HCT116 (cell line): ENCODE measurements at places on chromosomes 5 and 9.

GRCh38 chr5:104951829-104952228 lies 1389.2 kb upstream of the NUDT12 start:
- no peak for DNase-seq

DNA sequence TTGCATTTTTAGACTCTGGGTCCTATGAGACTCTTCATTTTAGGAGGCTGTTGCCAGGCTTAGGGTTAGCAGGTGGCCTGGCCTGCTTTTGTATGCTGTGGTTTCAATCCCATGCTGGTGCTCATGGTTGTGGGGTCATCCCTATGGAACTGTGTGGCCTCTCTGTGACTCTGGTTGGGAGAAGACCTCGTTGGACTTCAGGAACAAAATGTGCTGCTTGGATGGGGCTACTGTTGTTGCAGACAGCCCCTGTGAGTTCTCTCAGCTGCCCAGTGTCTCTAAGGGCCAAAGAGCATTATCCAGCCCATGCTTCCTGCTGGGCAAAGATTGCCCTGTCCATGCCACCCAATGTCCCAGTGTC lies 169.5 kb upstream of the S1PR3 start:
- DNase-seq = no peak

DNA sequence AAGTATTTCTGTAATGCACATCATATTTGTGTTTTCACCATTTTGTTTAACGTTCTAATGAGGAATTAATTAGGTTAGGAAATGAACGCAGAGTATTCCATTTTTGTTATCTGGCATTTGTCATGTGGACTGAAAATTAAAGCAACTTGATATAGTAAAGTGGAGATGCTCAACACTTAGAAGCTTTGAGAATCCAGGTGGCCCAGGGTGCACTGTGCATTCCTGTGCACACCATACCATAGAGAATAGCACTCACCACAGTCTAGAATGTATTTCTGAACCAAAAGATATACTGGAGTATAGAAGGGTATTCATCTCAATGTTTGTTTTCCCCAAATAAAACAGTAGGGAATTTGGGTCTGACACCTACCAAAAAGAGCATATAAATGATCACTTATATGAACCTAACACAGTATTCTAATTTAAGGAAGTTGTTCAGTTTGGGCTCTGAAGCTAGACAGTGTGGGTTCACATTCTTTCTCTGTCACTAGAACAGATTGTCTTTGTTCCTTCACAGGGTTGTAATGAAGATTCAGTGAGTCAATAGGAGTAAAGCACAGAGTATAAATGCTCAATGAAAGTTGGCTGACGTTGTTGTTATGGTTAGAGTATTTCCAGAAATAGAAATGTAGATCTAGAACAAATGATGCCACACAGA lies 125.6 kb upstream of the DMRT1 start:
- no peak for DNase-seq

- no peak for DNase-seq
Observed at GRCh38 chr5:135508496-135509005, 27.2 kb downstream of the NEUROG1 start.

DNA sequence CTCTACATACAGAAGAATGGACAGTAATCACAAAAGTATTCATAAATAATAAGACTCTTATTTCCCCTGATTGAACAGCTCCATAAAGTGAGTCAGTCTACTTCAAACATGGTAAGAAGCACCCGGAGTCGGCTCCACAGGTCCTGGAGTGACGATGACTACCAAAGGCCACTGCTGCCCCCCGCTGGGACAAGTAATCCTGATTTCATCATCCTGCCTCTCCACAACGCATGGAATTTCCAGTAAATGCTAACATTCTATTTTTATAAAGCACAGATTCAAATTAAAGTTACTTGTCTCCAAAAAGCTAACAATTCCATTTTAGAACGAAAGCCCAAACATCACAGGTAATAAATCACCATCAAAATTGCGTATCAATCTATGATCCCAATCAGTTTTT lies 16.2 kb downstream of the ATPSCKMT start:
- peak; percentile 75 for DNase-seq

- DNase-seq = no peak
Observed at GRCh38 chr5:143682929-143683386, 129.0 kb upstream of the HMHB1 start.

- DNase-seq = no peak
Observed at GRCh38 chr5:139094154-139095131, 103.7 kb downstream of the SIL1 start.

DNA sequence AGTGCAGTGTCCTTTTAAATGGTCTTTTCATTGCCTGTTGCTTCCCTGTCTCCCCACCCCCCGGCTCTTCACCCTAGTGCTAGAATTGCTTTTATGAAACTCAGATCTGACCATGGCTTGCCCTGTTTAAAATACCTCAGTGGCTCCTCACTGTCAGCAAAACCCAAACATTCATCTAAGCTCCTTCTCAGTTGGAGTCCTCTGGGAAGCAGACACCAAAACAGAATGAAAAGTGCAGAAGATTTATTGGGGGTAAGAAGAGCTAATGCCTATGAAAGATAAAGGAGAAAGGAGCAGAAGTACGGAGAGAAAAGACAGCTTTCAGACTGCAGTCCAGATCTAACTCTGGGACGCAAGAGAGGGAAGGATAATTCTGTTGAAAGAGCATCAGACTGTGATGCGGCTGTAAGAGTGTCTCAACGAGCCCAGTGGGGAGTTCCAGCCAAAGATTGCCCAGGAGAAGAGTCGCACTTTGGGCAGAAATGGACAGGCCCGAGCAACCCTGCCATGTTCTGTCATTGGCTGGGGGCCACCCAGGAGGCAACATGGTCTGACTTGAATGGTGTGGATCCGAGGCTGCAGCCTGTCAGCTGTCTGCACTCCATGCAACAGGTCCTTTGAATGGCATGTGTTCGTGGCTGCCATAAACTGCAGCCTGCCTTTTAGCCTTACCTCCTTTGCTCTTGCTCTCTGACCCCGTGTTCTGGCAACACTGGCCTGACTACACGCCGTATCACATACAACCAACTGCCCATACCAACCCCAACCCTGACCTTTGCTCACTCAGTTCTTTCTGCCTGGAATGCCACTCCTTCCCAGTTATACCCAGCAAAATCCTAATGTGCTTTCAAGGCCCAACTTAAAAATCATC lies 55.9 kb downstream of the IRF1 start:
- no peak for DNase-seq

- no peak for DNase-seq
Observed at GRCh38 chr5:172168311-172168710, 19.7 kb downstream of the STK10 start.

DNA sequence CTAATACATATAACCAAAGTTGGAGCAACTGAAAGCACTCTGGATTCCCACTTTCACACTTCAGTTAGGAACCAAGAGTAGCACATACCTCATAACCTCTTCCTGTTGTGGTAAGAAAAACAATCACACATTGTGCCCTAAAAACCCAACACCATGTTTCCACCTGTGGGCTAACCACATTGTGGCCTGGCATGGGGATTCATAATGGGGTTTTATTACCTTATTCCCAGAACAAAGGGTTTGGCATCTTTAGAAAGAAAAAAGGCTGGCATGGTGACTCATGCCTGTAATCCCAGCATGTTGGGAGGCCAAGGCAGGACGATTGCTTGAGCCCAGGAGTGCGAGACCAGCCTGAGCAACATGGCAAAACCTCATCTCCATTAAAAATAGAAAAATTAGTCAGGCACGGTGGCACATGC lies 60.6 kb downstream of the HSD17B3 start:
- peak; percentile 82 for DNase-seq

DNA sequence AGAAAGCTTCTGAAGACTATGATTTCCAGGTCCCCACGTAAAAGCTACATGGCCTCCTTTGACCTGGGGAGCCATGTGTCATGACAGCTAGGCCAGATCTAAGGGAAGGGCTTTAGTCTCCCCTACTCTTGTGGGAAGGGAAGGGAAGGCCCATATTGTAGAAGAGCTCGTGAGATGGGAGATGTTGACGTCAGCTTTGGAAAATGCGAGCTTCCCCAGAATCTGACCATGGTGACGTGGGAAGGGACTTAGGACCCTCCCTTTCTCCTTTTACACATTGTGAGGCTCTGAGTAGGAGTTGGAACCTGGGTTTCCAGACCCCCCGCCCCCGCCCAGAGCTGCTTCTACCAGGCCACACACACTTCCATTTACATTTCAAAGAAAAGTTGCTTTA lies 165.5 kb downstream of the SYK start:
- no peak for DNase-seq

DNA sequence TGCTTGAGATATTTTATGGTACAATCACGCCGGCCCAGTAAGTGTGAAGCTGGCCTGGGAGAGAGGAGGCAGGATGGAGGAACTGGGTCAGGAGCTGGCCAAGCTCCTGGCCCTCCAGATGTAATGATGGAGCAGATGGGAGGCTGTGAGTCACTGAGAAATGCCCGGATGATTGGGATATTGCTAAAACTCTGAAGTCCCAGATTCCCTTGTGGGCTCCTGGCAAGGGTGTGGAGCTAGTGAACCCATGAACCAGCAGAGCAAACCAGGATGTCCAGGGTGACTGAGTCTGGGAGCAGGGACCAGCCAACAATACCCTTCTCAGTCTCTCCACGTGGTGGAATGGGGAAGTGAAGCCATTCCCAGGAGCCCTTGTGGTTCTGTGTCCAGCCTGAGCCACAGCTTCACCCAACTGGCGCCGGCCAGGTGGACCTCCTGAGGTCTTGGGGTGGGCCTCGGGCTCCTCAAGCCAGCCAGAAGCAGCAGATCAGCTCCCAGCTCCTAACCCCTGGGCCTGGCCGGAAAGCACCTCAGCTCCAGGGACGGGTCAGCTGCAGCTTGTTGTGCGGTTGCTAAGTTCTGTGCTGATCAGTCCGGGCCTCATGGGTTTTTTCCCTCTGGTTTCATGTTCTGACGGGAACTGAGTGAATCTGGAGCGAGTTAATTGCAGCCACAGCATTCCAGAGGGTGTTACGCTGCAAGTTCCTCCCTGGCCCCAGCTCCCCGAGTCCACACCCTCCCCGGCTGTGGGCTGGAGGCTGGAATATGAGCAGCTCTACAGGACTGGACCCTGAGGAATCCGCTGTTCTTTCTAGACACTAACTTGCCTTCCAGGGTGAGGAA lies 37.6 kb downstream of the DUSP1 start:
- DNase-seq = no peak

- DNase-seq = no peak
Observed at GRCh38 chr5:91139572-91140200, 243.4 kb downstream of the ARRDC3 start.

- DNase-seq = no peak
Observed at GRCh38 chr5:147075187-147075586, 159.6 kb upstream of the STK32A start.

- DNase-seq = no peak
Observed at GRCh38 chr5:172079876-172080275, 73.4 kb upstream of the FBXW11 start.

- DNase-seq = no peak
Observed at GRCh38 chr5:158413122-158413680, 554.3 kb upstream of the CLINT1 start.

DNA sequence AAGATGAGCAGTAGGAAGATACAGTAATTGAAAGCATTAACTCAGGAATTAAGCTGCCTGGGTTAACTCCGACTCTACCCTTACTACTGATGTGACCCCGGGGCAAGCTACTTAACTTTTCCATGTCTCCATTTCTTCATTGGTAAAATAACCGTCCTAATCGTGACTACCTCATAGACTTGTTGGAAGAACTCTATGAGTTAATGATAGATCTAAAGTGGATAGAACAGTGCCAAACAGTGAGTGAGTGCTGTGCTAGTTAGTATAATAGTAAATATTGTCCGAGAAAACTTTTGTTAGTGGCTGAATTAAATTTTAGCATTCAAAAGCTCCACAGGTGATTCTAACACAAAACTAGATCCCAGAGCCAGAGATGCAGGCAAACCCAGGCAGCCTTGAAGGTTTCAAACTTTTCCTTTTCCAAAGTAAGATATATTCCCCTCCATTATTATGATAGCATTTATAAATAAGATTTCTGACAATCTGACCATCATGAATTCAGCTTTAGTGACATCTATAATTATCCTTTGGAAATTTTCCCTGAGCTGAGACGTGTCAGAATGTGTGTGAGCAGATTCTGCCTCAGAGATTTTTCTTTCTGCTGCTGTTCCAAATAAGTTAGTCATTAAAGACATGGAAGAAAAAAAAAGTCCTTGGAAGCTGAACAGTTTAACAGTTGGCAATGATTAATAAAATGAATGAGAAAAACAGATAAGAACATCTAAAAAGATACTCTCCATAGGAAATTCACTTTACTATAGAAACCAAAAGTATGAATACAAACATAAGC lies 369.5 kb downstream of the PRELID2 start:
- no peak for DNase-seq

DNA sequence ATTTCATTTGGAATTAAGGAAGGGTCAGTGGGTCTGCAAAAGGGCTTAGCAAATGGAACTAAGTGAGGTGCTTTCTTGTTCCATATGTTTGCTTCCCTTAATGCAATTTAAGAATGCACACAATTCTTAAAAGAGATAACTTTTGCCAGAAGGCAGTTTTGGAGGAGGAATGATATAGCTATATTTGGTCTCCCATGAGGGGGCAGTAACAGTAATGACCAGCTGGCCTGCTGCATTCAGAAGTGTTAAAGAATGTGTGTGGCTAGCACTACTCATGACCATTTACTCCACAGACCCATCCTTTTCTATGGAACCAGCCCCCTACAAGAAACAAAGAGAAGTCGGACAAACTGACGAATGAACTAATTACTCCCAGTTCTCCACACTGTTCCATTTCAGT lies 638.9 kb downstream of the RAB3C start:
- DNase-seq = no peak

- no peak for DNase-seq
Observed at GRCh38 chr9:90062982-90063381, 458.2 kb downstream of the GADD45G start.

DNA sequence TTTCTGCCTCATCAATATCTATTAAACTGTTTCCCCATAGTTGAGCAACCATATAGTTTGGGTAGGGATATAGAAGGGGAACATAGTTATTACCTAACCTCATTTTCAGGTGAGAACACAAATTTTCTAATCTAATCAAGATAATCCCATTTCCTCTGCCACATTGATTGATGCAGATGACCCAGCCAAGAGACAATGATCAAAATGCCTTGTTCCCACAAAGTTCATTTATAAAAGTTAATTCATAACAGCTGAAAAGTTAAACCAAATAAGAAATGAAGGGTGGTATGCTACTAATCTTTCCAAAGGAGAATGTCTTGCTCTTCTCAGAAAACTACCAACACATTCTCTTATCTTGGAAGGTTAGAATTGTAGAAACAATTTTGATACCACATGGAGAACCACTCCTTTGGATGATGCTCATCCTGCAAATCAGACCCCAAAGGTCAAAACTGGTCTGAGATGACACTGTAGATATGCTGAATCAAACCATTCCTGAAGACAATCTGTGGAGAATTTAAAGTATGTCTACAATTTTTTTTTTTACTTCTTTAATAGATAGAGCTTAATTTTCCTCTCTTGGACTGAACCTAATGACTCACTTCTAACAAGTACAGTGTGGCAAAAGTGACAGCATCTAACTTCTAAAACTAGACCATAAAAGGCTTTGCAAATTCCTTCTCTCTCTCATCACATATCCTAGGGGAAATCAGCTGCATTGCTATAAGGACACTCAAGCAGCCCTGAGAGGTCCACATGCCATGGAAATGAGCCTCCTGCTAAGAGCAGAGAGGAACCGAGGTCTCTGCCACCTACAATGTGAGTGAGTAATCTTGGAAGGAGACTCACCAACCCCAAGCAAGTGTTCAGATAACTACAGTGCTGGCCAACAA lies 586.7 kb upstream of the TUSC1 start:
- DNase-seq = no peak

GRCh38 chr9:135663451-135663770 lies 302 bp downstream of the LCN9 start:
- no peak for DNase-seq
